Right lobe of liver (tissue), 6 donors: ENCODE measurements at places on chromosomes 11 and 22. TPM values are rescaled to one million over a fixed set of nuclear protein-coding genes. Genes with fewer than 3 reads are reported as not detected.

DNA sequence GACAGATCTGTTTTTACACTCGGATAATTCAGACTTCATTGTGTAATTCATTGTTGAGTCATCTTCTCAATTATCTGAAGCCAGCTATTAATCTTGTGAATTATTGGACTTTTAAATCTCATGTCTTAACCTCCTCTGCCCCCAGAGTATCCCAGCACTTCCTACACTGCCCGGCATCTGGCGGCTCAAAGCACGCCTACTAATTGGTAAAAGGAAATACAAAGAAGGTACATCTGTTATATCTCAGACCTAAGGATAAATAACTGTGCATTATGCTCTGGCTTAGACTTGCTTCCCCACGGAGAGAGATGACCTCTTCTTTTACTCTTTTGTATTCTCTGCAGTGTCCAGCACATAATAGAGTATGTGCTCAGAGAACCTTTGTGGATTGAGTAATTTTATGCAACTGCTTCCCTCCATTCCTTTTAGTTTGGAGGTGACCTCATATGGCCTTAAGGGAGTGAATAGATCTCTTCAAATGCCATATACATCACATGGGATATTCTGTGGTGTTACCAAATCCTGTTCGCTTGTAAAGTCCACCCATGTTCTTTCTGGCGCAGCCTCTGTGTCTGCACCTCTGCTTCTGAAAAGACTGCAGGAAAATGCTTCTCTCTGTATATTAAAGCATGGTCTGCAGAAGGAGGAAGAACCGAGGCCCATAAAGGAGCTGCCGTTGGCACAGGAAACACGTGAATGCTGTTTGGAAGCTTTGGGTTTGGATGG, 125.6 kb upstream of the SORL1-AS1 start:
- peaks cover 33% of the 10 kb centered on the region for H3K4me1 ChIP-seq
- no peak overlapping the region for H3K4me3 ChIP-seq
- no peak for DNase-seq
- no peak overlapping the region for H3K27ac ChIP-seq
- no peaks in the 10 kb centered on the region for H3K36me3 ChIP-seq
- H3K27me3 ChIP-seq: no peaks in the 10 kb centered on the region

DNA sequence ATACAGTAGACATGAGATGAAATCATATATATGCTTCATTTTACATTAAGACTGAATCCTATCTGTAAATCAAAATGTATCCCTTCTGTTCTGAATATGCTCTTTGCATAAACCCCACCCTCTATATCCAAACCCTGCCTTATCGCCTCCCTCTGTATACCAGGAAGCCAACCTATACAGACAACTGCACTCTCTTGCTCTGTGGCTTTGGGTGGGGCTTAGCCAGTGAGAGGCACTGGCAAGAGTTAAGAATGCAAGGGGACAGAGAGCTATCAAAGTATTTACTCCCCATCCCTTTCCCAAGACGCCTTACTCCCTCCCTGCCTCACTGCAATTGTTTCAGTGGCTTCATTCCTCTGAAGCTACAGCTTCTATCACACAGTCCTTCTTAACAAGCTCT, 309.8 kb downstream of the TTC28 start:
- no peaks in the 10 kb centered on the region for H3K27me3 ChIP-seq
- no peaks in the 10 kb centered on the region for H3K4me1 ChIP-seq
- no peaks in the 10 kb centered on the region for H3K36me3 ChIP-seq
- no peak overlapping the region for H3K27ac ChIP-seq

DNA sequence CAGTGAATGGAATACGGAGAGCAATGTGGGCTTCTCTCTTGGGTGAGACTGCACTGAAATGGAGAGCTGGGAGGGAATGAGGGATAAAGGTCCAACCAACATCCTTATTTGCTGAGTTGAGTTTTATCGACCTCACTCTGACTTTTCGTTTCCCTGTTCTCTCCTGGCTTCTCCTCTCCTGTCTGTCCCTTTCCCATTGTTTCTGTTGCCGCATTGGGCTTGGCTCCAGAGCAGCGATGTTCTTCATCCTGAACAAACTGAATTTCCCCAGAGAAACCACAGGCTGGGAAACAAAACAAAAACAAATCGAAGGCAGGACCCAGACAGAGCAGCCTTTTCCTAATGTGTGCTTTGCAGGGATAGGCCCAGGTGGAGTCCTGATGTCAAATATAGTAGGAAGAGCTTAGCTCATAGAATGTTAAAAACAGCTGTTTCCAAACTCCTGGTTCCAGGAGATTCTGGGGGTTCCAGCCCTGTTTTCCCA, 30.0 kb downstream of the MOV10L1 start:
- peak overlapping the region; percentile 13 for H3K27ac ChIP-seq
- H3K4me1 ChIP-seq: peaks cover 11% of the 10 kb centered on the region
- H3K36me3 ChIP-seq: no peaks in the 10 kb centered on the region
- no peak overlapping the region for H3K4me3 ChIP-seq
- no peaks in the 10 kb centered on the region for H3K27me3 ChIP-seq

DNA sequence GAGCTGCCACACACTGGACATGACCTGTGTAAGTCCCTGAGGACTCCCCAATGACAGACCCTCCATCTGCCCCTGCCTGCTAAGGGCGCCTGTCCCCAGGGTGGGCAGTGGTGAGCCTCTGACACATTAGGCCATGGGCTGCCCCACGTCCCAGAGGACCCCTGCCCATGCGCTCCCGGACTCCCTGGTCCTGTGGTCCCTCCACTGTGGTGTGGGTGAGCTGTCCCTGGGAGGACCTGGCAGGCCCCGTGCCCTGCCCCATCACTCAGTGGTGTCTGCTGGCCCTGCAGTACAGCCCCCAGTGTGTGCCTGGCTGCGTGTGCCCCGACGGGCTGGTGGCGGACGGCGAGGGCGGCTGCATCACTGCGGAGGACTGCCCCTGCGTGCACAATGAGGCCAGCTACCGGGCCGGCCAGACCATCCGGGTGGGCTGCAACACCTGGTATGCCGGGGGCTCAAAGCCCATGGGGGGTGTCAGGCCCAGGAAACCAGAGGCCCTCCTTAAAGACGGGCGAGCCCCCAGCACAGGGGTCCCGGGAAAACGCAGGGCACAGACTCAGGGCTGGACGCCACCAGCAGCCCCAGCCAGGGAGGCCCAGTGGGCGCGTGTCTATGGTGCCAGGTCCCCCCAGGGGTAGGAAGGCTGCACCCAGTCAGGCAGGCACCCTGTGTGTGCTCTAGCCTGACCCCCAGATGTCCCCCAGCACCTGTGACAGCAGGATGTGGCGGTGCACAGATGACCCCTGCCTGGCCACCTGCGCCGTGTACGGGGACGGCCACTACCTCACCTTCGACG, 18.7 kb downstream of the MUC5AC start:
- H3K4me3 ChIP-seq: no peak overlapping the region
- no peak for DNase-seq
- no peaks in the 10 kb centered on the region for H3K36me3 ChIP-seq
- no peaks in the 10 kb centered on the region for H3K4me1 ChIP-seq
- no peak overlapping the region for H3K27ac ChIP-seq
- no peaks in the 10 kb centered on the region for H3K27me3 ChIP-seq

DNA sequence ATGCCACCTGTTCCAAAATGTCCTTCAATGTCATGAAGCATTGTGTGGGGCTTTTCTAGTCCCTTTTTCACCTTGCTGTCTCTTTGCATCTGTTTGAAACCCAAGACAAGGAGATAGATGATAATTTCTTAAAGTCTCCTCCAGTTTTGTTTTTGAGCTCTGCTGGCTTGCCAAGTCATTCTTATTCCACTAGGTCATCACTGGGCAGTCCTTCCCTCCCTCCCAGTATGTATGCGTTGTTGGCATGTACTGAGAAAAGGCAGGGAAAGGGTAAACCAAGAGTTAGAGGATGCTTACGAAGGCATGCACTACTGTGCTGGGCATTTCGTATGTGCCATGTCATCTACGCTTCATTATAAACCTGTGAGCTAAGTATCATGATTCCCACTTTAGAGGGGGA, 78.6 kb downstream of the PARVA start:
- no peaks in the 10 kb centered on the region for H3K36me3 ChIP-seq
- H3K27me3 ChIP-seq: no peaks in the 10 kb centered on the region
- no peak overlapping the region for H3K4me3 ChIP-seq
- no peak for DNase-seq

The PDGFB gene
- 1.9 TPM for total RNA-seq

The POGLUT3 gene
- 10.1 TPM for total RNA-seq
